ENCODE measurements at places on chromosomes 5 and 9.

- DNase-seq = no peak
Measured at GRCh38 chr9:91787931-91788330, 162.1 kb downstream of the ROR2 start.

GRCh38 chr5:147093138-147093537, 141.7 kb upstream of the STK32A start:
- DNase-seq = no peak

GRCh38 chr9:94656200-94656599, 16.9 kb upstream of the FBP1 start:
- DNase-seq = peak; percentile 13

- DNase-seq = no peak
Measured at GRCh38 chr5:45171563-45171962, 362.8 kb downstream of the MRPS30 start.

DNA sequence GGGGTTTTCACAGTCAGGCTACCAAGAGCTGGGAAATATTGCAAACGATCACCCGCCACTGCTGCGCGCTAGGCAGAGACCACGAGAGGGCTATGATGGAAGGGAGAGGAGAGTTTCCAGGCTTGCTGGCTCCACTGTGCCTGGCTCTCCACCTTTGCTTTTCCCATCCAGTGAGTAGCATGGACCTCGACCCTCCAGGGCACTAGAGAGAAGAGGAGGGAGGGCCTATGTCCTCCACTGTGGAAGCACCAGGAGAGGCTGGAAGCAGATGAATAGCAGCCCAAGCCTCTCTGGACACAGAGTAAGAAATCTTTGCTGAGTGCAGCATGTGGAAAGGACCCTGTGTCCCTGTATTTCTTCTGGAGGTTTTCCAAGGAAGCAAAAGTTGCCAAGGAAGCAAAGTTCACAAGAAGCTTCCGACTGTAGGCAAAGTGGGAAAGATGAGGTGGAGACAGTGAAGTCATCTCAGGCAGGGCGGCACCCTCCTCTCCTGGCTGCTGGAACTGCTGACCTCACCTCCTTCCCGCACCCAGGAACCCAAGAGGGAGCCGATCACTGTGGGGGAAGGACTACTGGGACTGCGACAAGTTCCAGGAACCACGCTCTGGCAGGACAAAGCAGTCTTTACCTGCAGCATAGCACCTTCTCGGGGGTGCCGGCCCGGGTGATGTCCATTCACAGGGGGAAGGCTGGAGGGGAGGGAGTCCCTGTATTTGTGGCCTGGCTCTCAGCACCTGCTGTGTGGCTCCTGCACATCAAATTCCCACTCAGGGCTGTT, 79.6 kb downstream of the CSNK1A1 start:
- no peak for DNase-seq

DNA sequence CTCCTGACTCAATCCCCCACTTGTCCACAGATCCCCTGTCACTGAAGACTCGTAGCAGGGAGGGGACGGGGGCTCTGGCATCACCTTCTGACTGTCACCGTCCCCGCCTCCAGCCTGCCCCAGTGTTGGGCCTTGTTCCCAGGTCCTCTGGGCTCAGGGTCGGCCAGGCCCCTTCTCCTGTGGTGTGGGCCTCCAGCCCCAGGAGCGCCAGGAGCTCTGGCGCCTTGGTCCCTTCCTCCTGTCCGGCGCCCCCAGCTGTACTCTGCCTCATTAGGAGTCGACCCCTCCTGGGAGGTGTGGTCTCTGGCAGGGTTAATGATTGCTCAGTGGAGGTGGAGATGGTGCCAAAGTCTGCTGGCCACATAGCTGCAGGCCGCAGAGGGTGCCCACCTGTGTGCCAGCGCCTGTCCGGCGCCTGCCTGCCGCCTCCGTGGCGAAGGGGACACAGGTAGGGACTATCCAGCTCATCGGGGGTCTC, at the start of gene CDHR2:
Gene CDHR2 (plus strand): TSS at position 376 of the 478 bp plus-strand sequence. CDS start 16,011 bp downstream, outside the sequence.
- no peak for DNase-seq

DNA sequence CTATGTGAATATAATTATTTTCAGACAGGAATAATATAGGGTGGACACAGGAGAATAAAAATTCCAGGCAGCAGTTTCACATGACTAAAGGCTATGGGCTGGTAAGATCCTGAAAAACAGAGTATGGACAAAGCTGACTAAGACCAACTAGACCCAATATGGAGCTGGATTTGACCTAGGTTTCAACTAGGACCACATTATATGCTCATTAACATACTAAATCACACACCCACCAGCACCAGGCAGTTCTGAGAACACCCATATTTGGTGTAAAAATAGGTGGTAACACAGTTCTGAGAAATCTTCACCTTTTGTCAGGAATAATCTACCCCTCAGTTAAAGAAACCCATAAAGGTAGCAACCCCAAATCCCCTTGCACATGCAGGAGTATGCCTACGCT, 64.7 kb downstream of the MAPKAP1 start:
- no peak for DNase-seq

- DNase-seq = no peak
Measured at GRCh38 chr9:138007918-138008841, 130.6 kb downstream of the CACNA1B start.

- no peak for DNase-seq
Measured at GRCh38 chr9:28317745-28318144, 744.5 kb upstream of the C9orf72 start.

GRCh38 chr9:128034821-128035652, 32.1 kb downstream of the NAIF1 start:
- DNase-seq = peak; percentile 56

DNA sequence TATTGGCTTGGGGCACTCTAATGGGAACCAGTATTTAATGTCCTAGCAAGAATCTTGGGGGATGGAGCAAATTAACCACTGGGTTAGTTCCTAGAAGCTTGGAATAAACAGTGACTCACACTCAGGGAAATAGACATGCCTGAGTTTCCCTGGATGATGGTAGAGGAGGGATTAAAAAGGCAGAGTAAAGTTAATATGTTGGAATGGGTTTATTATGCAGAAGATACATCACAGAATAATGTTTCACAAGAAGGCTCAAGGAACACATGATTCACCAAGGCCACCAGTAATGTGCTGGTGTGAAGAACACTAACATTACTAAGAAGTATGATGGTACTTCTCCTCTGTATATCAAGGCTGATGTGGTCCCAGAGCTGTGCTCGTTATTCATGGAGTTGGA, 752.9 kb upstream of the SEMA6A start:
- DNase-seq = no peak

GRCh38 chr5:95822043-95822541, 434 bp downstream of the GLRX start:
- peak; percentile 10 for DNase-seq

DNA sequence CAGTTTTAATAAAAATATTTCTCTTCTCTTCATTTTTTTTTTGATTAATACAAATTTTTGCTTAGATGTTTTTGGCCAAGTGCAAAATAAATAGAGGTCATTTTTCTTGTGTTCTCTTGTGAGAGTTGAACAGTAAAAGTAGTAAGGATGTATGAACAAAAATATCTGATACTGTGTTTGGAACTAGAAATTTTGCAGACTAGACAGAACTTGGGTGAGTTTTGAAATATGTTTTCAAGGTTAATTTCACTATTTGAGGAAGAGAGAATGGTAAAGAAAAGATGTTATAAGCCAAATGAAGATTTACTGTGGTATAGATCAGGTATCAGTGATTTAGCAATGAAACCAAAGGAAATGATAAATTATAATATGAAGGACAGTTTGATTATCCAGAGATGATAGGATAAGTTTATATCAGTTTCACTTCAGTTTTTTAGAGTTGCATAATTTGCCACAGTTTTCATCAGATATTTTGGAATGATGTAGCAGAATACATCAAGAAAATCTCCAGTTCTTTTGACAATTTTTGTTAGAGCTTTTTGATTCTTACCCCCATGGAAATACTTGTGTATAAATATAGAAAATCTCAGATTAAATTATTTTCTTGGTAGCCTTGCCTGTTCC, 147.9 kb upstream of the VCAN start:
- DNase-seq = no peak

DNA sequence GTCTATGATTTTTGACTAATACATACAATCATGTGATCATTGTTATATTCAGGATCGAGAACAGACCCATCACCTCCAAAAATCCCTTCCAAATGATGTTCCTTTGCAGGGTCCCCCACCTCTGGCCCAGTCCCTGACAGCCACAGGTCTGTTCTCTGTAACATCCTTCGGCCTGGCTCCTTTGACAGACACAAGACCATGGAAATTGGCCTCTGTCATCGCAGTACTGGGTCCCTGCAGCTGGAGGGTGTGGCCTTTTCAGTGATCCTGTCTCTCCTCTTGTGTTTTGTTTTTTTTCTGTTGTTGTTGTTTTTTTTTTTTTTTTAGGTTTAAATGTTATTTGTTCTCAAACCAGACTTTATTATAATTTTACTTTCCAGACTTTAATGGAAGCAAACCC, 27.4 kb upstream of the ANKRD33B start:
- DNase-seq = no peak

- DNase-seq = no peak
Measured at GRCh38 chr9:137199411-137200121, 975 bp downstream of the TPRN start.

DNA sequence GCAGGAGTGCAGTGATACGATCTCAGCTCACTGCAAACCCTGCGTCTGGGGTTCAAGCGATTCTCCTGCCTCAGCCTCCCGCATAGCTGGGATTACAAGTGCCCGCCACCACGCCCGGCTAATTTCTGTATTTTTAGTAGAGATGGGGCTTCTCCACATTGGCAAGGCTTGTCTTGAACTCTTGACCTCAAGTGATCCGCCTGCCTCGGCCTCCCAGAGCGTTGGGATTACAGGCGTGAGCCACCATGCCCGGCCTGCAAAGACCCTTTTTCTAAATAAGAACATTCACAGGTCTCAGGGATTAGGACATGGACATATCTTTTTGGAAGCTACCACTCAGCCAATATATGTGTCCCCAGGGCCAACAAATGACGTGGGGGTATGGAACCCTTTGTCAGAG, 49.6 kb upstream of the GFPT2 start:
- DNase-seq = no peak

GRCh38 chr9:2356041-2356790, 265.4 kb upstream of the VLDLR start:
- no peak for DNase-seq

- DNase-seq = no peak
Measured at GRCh38 chr9:37652261-37652660, 1.5 kb downstream of the FRMPD1 start.

GRCh38 chr9:34717996-34718614, 8.2 kb upstream of the CCL21 start:
- DNase-seq = no peak

DNA sequence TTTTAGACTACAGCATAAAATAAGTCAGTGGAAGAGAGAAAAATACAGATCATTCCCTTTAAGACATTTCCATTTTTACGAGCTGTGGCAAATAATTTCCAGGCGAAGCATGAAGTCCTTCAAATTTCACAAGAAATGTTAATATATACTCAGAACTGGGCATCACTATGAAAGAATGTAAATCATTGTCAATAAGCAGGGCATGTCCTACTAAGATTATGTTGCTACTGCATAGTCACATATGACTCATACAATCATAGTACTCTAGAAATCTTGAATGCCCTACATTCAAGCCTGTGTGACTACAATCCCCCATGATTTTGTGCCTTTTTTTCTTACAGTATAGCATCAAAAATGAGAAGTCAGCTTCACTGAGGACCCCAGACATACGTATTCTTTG, 485.2 kb upstream of the FTMT start:
- no peak for DNase-seq

DNA sequence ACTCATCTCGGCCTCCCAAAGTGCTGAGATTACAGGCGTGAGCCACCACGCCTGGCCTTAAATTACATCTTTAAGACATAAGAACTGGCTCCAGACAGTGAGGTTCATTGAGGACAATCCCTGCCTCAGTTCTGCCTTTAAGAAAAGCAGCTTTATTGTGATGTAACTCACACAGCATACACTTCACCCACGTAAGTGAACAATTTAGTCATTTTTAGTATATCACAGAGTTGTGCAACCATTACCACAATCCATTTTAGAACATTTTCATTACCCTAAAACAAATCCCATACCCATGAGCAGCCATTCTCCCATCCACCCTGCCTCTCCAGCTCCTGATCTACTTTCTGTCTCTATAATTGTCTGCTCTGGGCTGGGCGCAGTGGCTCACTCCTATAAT, 24.0 kb upstream of the LTC4S start:
- no peak for DNase-seq

- no peak for DNase-seq
Measured at GRCh38 chr5:123119334-123119986, 30.4 kb downstream of the PRDM6 start.

GRCh38 chr5:109411627-109412026, 1.9 kb upstream of the PJA2 start:
- no peak for DNase-seq

DNA sequence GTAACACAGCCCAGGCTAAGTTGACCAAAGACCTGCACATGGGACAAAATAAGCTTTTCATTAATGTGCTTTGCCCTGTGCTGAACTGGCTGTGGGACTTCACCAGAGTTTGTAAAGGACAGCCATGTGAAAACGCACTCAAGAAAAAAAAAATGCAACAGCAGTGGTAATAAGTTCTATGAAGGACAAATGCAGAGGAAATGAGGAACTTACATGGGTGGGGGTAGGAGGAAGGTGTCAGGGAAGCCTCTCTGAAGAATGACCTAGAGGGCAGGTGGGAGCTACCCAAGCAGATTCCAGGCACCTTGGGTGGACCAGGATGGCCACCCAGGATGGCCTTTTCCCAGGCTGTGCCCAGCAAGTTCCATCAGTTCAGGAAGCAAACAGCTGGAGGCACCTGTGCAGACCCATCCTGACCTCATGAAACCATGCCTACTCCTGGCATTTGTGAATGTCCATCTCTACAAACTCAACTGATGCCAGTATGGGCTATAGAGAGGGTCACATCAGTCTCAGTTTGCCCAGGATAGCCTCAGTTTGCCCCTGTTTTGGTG, 6.7 kb upstream of the PHF2 start:
- DNase-seq = no peak

DNA sequence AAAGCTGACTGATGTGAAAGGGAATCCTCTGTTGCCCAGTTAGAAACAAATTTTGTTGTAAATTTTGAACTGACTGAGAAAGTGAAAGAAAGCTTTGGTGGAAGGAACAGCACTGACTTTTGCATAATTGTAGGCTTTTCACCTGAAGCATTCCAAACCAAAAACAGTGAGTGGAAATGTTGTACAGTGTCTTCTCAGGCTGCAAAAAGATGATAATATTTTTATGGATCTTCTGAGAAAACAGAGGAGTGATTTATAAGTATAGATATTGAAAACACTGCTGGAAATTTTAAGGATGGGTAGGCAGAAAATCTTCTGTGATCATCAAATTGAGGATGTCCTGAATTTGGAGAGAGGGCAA, 40.0 kb downstream of the LURAP1L start:
- DNase-seq = no peak

- DNase-seq = no peak
Measured at GRCh38 chr9:16364347-16364746, 506.1 kb downstream of the BNC2 start.

DNA sequence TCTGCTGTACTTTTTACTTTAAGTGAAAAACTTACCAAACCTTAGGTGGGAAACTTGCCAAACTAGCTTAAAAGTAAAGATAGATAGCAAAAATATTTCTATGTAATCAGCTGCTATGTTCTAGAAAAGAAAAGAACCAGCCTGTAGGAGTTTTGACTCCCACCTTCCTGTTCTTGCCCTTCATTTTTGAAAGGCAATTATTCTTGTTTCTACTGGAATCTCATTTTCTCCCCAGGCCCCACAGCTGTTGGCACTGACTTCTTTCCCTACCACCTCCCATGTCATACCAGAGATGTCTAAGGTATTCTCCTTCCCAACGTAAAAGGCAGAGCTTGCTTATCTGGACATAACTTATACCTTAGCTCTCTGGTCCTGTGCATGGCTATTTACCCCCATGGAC, 389.7 kb downstream of the ARHGEF28 start:
- no peak for DNase-seq

Data from stimulated activated naive CD4-positive, alpha-beta T cell treated with Interleukin-2 at 50 U/mL for 16 hours (primary cell).